ENCODE measurements at places on chromosomes 5 and 9. TPM values are rescaled to one million over a fixed set of nuclear protein-coding genes. Genes with fewer than 3 reads are reported as not detected.
A peak's percentile ranks its signal among the peaks of the same experiment; 100 is the strongest.

- no peak for DNase-seq
These were observed 132.2 kb downstream of the CDC42SE2 start for GRCh38 chr5:131396015-131396414.

DNA sequence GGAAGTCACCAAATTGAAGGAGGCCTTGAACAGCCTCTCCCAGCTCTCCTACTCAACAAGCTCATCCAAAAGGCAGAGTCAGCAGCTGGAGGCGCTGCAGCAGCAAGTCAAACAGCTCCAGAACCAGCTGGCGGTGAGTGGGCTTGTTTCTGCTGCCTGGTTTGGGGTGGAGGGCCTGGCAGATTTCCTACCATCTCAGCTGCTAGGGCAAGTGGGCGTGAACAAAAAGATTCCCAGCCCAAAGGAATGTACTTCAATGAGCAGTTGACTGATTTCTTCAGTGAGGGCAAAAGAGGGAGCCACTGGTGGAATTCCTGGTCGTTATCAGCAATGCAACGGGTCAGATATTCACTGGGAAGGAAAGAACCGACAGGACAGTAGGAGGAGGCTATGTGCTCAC lies 12.6 kb upstream of the TTC23L start:
- peak; percentile 70 for DNase-seq

GRCh38 chr9:18791074-18791473 lies 241.9 kb downstream of the SAXO1 start:
- DNase-seq, result no peak

Gene DAB2IP
- total RNA-seq, result 41.4 TPM

Gene MORN5
- total RNA-seq, result not detected
